GM04504 (cell line): ENCODE measurements at places on chromosomes 5 and 9.

DNA sequence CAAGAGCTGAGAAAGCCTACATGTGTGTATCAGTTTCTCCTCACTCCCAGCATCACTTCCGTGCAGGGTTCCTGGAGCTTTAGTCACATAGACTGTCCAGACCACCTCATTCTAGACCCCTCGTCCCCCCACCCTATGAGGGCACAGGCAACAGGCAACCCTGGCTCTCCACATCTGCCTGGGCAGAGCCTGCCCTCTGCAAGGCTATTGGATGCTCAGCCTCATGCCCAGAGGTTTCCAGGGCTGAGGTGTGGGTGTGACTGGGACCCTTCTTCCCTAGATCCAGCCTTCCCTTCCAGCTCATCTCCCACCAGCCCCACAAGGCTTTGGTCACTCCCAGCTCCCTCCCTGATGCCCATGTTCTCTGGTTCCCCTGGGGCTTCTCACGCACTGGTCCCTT is 161.4 kb downstream of the PAX5 start:
- no peak for DNase-seq

GRCh38 chr5:181105391-181106025 is 25.5 kb downstream of the OR2V1 start:
- no peak for DNase-seq

DNA sequence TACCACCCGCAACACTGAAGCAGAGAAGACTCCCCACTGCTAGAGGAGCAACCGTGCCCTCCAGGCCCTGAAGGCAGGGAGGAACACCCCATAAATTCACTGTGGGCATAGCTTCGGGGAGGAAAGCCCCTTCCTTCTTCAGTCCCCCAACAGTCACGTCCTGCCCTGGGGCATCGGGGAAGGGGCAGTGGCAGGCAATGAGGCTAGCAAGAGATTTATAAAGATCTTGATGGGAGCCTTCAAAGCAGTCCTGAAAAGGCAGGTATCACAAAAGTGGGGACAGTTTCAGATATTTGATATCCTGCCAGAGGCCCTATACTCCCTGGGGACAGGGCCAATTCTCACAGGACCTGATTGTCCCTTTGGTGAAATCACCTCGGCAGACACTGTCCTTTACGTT is 16.9 kb upstream of the TRIM14 start:
- no peak for DNase-seq

DNA sequence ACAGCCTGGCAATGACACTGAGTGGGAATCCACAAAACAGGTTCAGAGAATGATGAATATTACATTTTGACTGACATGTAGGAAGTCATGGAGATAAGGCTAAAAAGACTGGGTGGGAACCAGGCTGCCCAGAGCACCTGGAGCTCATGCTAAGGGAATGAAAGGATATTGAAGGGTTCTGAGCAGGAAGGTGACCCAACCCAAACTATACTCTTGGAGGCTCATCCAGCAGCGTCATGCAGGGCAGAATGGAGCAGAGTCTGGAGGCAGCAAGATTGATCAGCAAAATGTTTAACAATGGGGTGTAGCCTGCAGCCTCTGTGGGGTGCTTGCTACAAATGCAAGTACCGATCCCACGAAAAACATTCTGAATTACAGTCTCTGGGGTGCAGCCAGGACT is 120.2 kb downstream of the PSD2 start:
- no peak for DNase-seq

- DNase-seq = no peak
Measured at GRCh38 chr5:36701085-36701698, 94.8 kb downstream of the SLC1A3 start.

- DNase-seq = no peak
Measured at GRCh38 chr5:135441919-135442318, 5.2 kb downstream of the DCANP1 start.

GRCh38 chr5:135271533-135272310 is 127.3 kb downstream of the MACROH2A1 start:
- no peak for DNase-seq

DNA sequence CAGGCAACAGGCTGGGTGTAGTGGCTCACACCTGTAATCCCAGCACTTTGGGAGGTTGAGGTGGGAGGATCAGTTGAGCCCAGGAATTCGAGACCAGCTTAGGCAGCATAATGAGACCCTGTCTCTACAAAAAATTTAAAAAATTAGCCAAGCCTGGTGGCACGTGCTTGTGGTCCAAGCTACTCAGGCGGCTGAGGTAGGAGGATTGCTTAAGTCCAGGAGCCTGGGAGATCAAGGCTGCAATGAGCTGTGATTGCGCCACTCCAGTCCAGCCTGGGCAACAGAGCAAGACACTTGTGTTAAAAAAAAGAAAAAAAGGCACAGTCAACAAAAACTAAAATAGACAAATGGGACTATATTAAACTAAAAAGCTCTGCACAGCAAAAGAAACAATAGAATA is 29.3 kb downstream of the ATP6V0E1 start:
- DNase-seq = no peak

DNA sequence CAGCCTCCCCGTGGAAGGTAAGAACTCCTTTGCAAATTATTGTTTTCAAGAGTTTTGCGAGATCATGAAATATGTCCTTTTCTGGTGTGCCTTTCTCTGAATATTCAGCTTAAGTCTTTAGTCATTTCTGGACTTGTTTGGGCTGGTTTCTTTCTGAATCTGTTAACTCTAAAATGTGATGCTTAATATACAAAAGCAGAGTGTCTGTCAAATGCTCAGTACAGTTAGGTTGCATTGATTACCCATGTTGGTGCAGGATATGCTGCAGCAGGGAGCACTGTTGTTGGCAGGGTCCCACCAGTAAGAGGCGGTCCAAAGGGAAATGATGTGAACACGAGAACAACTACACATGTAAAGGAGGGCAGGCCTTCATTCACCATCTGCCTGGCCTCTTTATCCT is 47.7 kb downstream of the SPTAN1 start:
- DNase-seq = no peak

GRCh38 chr5:16879650-16880049 is 56.4 kb downstream of the MYO10 start:
- DNase-seq = no peak

- DNase-seq = no peak
Measured at GRCh38 chr5:17156463-17156862, 61.0 kb upstream of the BASP1 start.

- DNase-seq = no peak
Measured at GRCh38 chr5:154359221-154359573, 86.6 kb upstream of the SAP30L start.

- no peak for DNase-seq
Measured at GRCh38 chr5:135205632-135206349, 171.8 kb upstream of the PITX1 start.

GRCh38 chr9:107571148-107571547 is 81.6 kb upstream of the KLF4 start:
- no peak for DNase-seq

- no peak for DNase-seq
Measured at GRCh38 chr9:117823576-117823975, 119.4 kb downstream of the TLR4 start.

- DNase-seq = no peak
Measured at GRCh38 chr9:21796768-21797167, 5.7 kb upstream of the MTAP start.

DNA sequence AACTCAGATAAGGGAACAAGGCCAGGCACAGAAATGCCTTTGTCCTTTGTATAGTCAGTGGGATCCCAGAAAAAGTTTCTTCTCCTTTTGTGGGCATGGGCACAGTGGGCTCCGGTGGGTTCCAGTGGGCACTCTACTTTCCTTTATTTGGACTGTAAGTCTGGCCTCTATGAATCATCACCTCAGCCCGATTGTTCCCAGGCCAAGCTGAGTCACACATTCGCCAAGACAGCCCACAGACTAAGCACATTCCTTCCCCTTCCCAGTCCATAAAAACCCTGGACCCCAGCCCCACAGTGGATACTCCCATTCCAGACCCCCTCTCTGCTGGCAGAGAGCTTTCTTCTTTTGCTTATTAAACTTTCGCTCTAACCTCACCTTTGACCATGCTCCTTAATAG is 165.0 kb downstream of the FBXL17 start:
- peak; percentile 5 for DNase-seq

DNA sequence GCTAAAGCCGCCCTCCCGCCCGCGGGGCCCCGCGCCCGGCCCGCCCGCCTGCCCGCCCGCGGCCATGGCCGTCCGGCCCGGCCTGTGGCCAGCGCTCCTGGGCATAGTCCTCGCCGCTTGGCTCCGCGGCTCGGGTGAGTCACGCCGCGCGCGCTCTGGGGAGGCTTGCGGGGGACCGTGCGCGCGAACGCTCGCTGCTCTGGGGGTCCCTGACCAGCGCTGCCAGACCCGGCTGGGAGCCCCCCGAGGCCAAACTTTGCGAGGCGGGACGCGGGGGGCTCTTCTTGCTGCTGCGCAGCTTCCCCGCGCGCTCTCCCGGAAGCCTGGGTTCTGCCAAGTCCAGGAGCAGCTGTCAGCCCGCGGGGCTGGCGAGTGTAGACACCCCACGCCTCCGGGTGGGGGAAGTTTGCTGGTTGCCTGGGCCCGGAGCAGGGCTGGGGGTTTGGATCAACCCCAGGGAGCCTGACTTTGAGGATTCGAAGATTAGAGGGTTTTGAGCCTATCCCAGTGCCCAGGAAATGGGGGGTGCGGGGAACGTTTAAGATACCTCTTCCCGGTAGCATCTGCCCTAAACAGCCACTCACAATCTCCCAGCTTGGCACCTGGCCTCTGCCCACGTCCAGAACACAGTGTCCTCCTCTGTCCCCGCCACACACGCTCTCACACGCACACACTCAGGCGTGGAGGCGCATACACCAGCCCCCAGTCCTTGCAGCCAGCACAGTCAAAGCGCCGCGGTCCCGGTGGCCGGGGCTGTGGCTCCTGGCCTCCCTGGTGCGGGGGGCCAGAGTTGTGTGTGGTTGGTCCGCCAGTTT is 535 bp downstream of the UNC5A start:
- DNase-seq = no peak

- DNase-seq = no peak
Measured at GRCh38 chr9:29060041-29060440, 1486.8 kb upstream of the C9orf72 start.

DNA sequence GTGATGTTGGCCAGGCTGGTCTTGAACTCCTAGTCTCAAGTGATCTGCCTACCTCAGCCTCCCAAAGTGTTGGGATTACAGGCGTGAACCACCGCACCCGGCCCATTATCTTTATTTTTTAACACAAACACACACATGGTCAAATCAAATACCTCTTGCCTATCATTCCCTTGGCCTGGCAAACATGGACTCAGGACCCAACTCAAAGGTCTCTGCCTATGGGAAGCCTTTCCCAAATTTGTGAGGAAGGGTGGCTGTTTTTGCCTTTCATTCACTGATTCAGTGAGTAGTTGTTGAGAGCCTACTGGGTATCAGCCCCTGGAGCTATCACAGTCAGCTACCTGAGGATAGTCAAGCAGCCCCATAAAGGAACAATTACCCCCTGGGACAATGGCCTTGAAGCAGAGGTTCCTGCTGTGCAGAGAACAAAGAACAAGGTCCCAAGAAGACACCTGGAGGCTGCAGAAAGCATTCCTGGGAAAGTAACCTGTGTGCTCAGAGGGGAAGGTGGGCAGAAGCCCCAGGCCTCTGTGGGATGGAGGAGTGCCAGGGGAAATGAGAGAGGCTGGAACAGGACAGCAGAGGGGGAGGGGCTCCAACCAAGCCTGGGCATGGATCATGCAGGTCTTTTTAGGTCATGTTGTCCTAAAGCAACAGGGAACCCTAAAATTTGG is 126.4 kb downstream of the CRB2 start:
- DNase-seq = no peak

DNA sequence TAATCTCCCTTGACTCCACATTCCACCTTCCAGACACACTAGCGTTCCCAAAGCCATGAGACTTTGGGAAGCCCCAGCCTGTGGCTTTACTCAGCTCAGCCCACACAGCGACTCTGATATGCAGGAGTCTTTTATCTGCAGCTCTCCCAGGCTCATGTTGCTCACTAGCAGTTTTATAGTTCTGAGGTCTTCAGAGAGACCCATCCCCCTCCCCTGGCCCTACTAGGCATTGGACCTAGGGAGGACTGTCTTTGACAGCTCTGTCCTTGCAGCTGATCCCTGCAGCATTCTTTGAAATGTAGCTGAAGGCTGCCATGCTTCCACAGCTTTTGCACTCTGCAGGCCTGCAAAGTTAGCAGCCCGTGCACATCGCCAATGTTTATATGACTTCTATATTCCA is 19.9 kb upstream of the CYLC2 start:
- DNase-seq = no peak

DNA sequence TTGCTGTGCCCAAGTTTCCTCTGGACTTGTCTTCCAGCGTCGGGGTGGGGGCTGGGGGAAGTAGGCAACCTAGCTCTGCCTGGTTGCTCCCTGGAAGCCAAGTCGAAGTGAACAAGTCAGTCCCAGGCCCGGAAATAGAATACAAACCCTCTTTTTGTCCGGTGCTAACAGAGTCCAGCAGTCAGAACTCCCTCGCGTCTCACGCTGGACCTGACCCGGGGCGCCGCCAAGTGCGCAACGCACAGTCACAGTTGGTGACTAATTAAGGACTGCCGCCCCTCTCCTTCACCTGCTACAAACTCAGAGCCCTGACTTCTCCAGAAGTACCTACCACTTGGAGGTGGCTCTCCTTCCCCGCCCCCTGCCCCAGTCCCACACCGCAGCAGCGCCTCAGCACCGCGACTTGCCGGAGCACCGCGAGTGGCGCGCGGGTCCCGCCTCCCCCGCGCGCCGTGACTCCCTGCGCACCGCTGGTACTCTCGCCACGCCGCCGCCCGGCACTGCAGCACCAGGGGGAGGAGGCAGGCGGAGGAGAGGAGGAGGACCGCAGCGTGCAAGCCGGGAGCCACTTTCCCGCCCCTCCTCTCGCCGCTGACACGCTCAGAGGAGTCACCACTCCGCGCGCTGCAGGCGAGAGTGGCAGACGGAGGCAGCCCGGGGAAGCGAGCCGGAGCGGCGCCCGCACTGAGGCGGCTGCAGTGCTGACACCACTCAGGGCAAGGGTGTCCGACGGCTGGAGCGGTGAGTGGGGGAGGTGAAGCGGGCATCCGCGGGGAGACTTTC is at the start of gene SV2C:
Gene SV2C, plus strand, starts transcription at position 612 of the 783 bp plus-strand sequence. CDS start 48,368 bp downstream, outside the sequence.
- no peak for DNase-seq

GRCh38 chr5:93145767-93146166 is 435.3 kb downstream of the NR2F1-AS1 start:
- no peak for DNase-seq

DNA sequence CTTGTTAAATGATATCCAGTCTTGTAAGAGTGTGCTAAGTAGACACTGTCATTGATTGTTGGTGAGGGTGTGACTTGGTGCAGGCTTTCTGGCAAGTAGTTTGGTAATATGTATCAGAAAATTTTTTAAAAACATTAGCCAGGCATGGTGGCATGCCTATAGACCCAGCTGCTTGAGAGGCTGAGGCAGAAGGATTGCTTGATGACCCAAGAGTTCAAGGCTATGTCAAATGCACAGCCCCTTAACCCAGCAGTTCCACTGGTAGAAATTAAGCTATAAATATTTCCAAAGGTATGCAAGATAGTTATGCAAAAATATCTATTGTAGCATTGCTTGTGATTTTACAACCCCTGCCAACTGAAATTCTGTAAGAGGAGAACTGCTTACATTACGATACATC is 24.2 kb downstream of the ZBTB43 start:
- DNase-seq = no peak

DNA sequence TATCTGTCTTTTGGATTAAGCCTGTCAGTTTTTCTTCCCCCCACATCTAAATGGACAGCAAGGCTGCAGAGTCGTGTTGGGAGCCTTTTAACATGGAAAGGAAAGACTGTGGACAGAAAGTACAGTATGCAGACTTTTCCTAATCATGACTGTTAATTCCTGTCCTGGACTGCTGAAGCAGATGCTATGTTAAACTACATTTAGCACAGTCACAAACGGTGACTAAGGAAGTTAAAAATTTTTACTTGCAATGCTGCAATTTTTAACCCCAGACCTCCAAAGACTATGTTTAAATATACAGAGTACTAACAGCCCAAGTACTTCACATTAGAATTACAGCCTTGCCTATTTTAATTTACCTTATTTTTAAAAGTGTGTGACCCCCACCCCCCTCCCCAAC is 51.8 kb downstream of the ELAVL2 start:
- DNase-seq = no peak
